ENCODE measurements at places on chromosomes 2 and 18.

DNA sequence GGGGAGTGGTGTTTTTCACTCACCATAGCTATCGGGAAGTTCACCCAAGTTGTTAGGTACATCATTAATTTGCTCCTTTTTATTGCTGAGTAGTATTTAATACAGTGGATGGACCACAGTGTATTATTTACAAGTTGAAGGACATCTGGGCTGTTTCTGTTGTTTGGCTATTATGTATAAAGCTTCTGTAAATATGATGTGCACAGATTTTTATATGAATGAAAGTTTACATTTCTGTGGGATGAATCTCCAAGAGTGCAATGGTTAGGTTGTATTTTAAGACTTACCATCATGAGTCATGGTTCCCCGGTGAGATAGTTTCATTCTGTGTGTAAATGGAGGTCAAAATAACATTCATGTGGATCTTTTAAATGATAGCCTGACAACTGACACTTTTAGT, 337.4 kb downstream of the PTPRM start:
- DNase-seq = no peak

GRCh38 chr2:216710551-216711301, 15.4 kb upstream of the IGFBP5 start:
- no peak for DNase-seq

- no peak for DNase-seq
These were observed 4.1 kb upstream of the PEX13 start for GRCh38 chr2:61013382-61013781.

DNA sequence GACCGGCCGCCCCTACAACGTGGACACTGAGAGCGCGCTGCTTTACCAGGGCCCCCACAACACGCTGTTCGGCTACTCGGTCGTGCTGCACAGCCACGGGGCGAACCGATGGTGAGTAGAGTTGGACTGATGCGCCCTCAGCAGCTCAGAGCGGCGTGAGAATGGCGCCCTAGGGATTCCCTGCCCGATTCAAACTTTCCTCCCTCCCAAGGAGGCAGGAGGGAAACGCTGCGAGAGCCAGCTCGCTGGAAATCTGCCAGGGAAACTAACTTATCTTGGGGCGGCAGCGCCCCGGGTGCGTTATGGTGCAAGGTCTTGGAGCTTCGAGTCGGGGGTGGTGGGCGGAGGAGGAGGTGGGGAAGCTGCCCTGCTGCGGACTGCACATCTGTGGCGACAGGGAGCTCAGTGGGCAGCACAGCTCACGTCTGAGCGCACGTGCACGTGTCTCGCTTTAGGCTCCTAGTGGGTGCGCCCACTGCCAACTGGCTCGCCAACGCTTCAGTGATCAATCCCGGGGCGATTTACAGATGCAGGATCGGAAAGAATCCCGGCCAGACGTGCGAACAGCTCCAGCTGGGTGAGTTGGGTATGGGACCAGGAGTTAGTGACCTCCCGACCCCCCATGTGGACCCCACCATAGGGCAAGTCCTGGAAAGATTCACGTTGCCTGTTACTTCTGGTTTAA, 697 bp downstream of the ITGA4 start:
- no peak for DNase-seq

- no peak for DNase-seq
These were observed 34.7 kb upstream of the CD226 start for GRCh38 chr18:69982417-69982816.

DNA sequence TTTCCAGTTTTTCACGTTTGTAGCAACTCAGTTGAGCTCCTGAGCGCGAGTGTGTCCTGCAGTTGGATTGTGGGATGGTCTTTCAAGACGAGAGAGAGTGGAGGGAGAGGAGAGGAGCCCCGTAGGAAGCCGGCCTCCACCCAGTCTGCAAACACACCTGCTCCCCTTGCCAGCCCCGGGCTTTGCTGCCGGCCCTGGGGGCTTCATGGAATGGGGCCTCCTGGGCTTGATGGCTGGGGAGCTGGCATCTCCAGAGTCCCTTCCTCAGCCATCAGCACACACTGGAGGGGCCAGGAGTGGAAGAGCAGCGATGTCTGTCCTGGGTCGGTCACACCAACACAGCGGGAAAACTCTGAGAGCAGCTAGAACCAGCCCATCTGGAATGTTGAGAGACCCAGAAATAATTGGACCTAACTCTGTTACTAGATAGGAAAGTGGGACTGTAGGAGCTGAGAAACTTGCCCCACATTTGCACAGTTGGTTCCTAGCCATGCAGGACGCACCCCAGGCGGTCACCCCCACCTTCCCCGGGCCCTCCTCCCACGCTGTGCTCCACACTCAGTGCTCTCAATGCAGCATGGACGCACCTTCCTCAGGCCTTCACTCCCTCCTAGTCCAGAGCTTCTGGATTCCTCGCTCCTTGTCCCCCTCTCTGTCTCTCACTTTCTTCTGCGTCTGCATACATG, 69.6 kb downstream of the PTGR3 start:
- no peak for DNase-seq

DNA sequence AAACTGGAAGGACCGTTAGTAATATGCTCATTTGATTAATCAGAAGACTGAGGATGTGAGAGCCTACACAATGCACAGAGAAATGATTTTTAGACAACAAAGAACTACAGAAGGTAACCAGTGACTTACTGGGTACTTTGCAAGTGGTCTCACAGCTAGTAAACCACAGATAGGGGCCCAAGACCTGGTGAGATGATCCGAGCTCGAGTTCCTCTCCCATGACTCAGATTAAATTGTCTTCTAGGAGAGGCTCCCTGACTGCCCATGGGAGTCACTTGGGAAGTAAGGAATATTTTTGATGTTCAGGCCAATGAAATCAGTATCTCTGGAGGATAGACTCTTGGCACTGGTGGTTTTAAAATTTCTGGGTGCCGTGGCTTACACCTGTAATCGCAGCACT, 220.2 kb downstream of the CLIP4 start:
- no peak for DNase-seq

DNA sequence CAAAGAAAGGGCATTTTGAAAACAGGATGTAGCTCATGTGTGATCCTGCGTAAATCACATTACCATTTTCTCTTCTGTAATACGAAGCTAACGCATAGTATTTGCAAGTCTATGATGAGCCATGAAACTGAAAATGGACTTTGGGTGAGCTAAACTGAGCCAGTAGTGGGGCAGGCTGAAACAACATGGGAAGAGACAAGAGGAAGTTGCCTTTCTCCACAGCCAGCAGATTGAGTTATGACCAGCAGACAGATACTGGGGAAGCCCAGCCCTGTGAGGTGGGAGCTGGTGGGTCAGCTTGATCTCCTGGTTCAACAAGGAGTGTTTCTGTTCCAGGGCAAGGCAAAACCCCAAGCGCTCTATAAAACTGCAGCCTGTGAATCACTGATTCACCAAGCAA, 11.8 kb downstream of the CYRIA start:
- no peak for DNase-seq

GRCh38 chr2:79833235-79833878, 320.5 kb downstream of the CTNNA2 start:
- DNase-seq = no peak

DNA sequence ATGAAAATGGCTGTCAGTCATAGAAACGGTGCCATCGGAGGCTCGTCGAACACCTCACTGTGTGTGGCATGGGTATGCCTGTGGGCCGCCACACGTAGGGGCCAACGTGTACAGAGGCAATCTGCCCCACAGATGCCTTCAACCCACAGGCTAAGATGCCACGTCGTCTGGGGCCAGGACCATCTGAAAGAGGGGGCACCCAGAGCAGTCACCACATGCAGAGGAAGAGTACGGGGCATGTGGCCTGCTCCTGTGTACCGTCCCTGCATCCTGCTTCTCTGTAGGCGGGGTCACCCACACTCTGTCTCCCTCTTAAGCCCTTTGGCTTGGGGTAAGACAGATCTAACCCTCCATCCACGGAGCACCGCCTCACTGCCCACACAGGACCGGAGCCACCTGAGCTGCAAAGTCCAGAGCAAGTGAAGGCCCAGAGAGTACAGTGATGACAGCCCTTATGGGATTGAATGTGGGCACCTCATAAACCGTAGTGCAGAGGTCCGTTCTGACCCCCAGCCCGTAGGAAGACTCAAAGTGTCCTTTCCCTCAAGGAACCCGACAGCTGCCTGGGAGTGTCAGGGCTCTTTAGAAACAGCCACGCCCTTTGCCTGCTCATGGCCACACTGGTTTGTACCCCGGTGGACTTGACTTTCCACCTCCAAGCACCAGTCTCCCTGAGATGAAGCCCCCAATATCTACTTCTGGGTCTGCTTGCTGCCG, 66.2 kb downstream of the TWIST2 start:
- no peak for DNase-seq

DNA sequence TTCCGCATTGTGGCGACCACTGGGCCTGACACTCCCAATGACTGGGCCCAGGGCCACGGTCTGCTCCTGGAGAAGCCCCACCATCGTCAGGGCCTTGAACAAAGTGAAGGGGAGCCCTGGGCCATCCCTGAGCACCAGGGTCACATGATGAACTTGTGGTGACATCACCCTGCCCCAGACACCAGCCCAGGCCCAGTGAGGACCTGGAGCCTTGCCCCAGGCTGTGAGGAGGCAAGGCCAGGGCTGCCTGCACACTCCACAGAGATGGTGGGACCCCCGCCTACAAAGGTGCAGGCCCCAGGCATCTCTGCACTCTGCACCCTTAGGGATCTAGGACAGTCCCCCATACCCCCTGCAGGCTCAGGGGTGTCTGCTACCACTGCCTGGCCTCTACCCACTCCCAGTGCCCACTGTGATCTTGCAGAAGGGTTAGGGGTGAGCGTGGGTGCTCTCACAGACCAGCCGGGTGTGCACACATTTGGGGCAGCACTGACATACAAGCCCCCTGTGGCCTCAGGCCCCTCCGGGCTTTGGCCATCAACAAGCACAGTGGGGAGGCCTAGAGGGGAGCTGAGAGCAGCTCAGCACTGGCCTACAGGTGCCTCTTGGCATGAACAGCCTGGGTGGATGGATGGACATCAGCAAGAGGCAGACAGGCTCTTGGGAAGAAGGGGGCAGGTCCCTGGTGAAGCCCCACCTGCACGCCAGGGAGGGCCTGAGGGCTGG, 624.0 kb upstream of the LRRTM4 start:
- no peak for DNase-seq

GRCh38 chr2:36469106-36469477, 113.5 kb downstream of the CRIM1 start:
- no peak for DNase-seq

DNA sequence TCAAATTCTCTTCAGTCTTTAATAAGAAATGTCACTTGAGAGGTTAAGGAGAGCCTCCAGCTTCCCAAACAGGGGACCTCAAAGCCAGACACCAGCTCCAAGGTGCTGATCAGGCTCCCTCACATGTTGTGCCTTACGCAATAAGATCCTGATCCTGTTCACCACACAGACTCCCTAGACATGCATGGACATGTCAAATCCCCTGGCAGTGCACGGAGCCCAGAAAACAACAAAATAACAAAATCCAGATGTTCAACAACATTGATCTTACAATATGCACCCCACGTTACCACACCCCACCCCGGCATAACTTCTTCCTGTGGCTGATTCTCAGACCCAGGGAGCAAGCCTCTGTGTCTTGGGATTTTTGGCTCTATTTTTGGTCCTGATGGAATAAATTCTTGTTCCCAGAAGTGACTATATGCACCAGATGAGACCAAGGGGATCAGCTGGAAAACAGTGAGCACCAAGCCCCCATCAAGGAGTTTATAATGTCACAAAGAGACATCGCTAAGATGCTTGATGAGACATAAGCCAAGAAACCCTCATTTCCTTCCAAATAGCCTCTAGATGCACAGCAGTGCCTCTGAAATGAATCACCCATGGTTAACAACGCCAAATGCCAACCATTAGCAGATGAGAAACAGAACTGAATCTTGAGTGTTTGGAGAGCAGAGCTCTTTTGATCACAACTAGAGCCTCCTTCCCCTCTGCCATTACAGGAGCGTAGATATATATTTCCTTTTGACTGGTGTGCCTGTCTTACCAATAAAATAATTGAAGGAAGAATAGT, 198.2 kb downstream of the PRKCE start:
- no peak for DNase-seq

DNA sequence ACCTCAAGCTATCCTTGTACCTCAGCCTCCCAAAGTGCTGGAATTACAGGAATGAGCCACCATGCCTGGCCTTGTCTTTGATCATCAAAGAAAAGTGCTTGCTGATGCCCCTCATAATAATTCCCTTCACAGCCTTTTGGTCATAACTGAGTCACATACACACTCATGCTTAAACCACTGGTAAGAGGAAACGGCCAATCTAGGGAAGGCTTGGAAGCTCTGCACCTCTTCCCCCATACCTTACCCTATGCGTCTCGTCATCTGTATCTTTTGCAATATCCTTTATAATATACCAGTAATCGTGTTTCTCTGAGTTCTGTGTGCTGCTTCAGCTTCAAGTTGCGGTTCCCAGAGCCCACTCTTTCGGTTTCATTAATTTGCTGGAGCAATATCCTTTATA, 4.8 kb upstream of the RNF138 start:
- DNase-seq = no peak

GRCh38 chr18:23956483-23956882, 58.1 kb upstream of the TTC39C start:
- DNase-seq = no peak

- no peak for DNase-seq
These were observed 35.0 kb upstream of the ID2 start for GRCh38 chr2:8646731-8647461.

DNA sequence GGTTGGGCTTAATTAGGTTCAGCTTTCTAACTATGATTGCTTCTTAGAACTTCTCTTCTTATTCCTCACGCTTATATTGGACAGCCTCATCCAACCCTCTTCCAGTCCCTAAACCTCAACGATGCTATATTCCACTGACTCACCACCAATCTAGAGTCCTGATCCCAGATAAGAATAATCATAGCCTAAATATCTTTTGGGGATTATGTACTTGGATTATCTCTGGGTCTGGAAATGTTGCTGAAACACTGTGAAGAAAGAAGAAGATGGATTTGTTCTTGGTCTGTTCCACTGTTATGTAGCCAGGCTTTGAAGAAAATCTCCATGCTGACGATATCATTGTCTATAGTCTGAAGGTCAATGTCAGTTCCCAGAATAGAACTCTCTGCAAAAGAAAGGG, 26.9 kb downstream of the DOK1 start:
- DNase-seq = no peak

DNA sequence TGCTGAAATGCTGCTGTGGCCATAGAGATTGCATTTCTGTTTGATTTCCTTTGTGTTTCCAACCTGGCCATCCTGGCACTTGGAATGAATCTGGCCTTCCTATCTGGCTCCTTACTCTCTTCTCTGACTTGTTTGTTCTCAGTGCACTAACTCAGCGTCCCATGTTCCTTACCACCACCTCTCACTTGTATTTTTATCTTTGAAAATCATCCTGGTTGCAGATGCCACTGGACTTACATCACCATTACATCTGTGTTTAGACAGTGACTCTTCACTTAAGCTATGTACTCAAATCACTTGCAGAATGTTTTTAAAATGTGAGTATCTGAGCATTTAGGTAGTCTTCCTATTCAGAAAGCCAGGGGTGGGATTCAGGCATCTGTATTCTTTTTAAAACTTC, 239.5 kb downstream of the WDR7 start:
- DNase-seq = no peak
